ENCODE measurements at places on chromosomes 11 and 22.

DNA sequence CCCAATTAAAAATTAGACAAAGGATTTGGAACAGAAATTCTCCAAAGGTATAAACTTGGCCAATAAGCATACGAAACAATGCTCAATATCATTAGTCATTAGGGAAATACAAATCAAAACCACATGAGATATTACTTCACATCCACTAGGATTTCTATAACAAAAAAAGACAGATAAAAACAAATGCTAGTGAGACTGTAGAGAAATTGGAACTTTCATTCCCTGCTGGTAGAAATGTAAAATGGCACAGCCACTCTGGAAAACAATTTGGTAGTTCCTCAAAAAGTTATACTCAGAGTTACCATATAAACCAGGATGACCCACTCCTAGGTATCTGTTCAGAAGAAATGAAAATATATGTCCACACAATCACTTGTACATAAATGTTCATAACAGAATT is 71.6 kb downstream of the RPL27A start:
- no peak for DNase-seq

DNA sequence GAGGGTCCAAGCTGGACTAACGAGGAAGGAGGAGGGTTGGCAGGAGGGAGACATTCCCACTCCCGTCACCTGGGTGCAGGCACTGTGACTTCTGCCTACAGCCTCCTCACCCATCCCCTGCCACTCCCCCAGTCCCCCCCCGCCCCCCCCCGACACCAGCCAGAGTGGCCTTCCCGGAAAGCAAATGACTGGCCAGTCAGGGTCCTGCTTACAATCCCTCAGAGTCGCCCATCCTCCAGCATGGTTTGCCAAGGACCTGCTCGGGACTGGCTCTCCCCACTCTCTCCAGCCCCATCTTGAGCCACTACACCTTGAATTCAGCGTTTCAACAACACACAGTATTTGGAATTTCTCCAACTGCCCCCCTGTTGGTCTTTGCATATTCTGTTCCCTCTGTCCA is 59.6 kb downstream of the THAP12 start:
- DNase-seq: no peak

DNA sequence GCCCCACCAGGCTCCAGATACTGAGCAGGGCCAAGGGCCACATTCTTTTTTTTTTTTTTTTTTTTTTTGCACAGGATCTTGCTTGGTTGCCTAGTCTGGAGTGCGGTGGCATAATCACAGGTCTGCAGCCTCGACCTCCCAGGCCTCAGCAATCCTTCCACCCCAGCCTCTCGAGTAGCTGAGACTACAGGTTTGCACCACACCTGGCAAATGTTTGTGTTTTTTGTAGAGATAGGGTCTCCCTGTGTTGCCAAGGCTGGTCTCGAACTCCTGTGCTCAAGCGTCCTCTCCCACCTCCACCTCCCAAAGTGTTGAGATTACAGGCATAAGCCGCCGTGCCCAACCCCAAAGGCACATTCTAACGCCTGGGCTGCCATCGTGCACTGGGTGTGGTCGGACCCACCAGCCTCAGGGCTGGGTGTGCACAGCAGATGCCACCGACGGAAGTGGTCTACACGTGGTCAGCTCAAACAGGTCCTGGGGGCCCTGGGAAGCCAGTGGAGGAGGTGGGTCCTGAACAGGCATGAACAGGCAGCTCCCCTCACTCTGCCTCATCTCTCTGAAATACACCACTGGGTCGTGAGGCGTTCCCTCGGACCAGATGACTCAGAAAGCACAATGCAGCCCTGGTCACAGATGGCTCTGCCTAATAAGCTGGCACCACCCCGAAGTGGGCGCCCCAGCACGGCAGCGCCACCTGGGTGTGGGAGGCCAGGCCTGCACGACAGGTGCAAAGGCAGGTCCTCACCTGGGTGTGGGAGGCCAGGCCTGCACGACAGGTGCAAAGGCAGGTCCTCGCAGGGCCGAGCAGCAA is 5.1 kb upstream of the B4GALNT4 start:
- DNase-seq: peak; percentile 64

GRCh38 chr11:120931057-120931779 is 92.7 kb upstream of the TBCEL start:
- no peak for DNase-seq

DNA sequence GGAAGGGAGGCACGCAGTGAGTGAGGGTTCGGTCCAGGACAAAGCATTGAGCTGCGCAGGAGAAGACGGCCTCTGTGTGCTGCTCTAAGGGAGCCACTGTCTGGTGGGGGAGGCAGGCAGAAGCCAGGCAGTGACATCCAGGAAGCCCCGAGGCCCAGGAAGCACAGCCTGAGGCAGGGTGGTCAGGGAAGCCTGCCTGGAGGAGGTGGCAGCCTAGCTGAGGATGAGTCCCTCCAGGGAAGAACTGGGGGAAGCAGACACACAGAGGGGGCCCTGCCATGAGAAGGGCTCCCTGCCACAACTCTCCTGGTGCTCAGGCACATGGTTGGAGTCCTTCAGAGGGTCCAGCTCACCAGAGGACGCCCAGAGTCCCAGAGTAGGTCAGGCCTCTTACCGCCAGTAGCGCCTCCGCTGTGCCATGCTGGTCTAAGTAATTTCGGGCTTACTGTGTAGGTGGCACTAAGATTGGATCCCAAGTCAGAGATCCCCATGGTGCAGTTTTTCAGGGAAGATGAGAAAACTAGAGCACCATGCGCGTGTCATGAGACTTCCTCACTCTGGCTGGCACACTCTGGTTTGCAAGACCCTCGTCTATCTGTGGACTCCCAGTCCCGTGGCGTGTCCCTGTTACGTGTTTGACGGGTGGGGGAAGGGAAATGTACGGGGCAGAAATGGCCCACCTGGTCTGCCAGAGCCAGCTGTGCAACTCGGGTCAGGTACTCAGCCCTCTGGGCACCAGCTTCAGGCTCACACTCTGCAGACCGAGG is 887.2 kb downstream of the BRD1 start:
- DNase-seq: no peak

DNA sequence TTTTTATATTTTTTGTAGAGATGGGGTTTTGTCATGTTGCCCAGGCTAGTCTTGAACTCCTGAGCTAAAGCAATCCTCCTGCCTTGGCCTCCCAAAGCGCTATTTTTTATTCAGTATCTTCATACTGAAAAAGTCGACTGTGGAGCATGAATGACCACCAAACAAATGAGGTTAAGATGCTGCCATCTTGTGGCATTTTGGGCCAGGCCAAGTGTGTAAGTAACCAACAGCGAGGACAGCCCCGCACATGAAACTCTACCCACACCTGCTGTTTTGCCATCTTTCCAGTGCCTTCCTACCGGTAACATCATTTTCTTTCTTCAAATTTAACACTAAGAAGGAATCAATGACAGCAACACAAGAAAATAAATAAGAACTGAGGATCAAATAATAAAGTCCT is 32.2 kb upstream of the AQP11 start:
- no peak for DNase-seq

DNA sequence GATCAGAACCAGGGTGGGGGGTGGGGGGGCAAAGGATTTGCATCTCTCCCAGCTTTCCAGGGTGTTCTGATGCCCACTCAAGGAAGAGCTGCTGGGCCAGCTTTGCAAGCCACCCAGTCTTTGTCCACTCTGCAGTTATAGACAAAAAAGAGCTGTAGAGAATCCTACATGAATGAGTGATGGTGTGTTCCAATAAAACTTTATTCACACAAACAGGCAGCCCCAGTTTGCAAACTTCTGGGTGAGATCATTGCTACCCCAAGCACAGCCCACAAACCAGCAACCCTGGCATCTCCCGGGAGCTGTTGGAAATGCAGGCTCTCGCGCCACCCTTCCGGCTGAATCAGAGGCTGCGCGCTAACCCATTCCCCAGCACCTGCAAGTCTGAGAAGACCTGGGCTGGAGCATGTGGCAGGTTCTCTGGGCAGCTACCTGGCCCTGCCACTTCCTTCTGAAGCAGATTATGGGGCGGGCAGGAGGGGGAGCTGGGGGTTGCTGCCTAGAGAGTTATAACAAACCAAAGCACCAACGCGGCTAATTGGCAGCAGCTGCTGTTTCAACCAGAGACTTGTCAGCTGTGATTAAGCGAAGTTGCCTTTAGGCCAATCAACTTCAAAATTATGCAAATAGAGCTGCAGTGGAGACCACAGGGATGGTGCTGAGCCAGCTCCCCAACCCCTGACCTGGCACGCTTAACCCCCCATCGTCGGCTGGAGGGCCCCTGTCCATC is 3.8 kb upstream of the SHISAL1 start:
- no peak for DNase-seq

GRCh38 chr11:79438631-79439409 is 2.0 kb downstream of the TENM4 start:
- DNase-seq: peak; percentile 53

- DNase-seq: peak; percentile 40
Measured at GRCh38 chr11:46222490-46223251, 54.8 kb upstream of the CREB3L1 start.

DNA sequence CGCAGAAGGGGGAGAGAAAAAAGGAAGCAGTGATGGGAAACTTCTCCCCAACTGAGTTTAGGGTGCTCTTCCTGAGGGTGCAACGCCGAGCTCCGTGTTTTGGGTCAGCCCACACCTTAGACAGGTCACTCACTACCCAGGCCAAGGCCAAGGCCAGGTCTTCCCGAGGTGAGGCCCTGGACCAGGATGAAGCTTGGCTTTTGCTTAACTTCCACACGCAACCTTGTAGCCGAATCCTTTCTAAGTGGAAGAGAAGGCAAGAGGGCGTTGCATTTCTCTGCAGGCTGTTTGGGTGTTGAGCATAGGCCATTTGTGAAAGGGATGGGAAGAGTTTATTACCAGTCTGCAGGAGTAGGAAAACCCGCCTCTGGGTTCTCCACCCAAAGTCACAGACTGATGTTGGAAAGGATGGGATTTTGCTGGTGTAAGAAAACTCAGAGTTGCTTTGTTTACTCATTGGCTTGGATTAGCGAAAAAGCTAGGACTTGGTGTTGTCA is 1.5 kb downstream of the KREMEN1 start:
- no peak for DNase-seq

GRCh38 chr11:45546366-45546765 is 119.1 kb downstream of the CHST1 start:
- DNase-seq: no peak

GRCh38 chr11:116579031-116579653 is 193.6 kb downstream of the BUD13 start:
- DNase-seq: no peak

DNA sequence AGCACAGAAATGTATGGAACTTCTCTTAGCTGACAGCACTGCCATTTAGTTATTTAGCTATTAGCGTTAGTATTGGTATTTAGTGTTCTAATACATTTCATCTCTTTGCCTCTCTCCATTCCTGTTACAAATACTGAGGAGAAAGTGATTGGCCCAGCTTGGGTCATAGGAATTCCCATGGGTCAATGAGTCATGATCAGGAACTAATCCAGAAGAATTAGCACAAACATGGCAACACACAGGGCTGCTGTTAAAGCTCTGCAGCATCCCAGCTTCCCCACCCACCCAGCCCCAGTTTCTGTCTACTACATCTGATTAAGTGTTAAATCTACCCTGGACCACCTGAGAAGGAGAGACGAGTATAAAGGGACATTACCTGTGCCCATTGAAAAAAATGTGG is 36.1 kb downstream of the PDGFD start:
- DNase-seq: peak; percentile 13

GRCh38 chr11:79330651-79331050 is 110.2 kb downstream of the TENM4 start:
- no peak for DNase-seq

DNA sequence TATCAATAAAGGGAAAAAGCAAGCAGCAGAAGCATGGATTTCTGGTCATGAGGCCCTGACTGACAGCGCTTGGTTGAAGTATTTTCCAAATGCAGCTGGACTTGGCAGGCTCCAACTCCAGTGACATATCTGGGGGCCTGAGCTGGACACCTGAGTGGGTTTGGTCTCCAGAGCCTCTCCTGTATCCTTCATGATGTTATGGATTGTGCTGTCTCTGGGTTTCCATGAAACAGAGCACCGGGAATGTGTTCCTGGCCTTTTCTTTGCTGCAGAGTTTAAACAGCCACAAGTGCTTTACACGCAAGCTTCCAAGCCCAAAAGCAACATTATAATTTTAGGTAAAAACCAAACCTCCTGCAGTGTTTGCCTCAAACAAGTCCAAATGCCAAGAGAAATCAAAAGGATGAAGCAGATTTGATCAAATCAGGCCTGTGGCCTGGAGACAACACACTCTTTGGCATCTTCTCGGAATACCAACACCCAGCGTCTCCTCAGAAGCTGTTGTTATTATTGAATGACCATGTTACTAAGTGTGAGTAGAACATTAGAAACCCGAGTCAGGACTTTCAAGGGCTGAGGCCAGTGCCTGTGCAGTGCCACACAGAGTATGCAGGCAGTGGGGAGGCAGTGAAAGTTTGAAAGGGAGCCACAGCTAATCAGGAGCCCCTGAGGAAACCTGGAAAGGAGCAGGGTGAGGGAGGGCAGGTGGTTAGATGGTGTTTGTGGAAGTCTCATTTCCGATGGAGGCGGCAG is 42.0 kb downstream of the ME3 start:
- no peak for DNase-seq

GRCh38 chr11:19595499-19595839 is 117.2 kb upstream of the NAV2 start:
- DNase-seq: no peak

DNA sequence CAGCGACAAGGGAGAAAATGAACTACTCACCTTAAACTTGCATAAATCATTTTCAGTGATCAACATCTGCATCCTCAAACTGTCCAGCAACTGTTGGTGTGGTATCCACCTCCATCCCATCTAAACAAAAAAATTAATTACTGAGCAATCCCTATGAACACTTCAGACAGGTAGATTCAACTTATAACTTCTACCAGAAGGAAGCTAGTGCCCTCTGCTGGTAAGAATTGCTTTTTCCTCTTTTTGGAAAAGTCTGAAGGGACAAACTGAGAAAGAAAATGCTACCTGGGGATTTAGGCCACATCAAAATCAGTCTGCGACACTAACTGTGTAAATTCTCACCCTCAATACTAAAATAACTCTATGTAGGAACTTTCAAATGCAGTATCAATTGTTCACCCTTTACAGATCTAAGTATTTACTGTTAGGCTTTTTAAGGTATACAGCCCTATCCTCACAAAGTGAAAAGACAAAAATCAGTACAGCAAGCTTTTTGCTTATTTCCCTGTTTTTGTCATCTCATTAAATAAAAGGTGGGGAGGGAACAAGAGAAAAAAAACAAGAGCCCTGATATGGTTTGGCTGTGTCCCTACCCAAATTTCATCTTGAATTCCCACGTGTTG is 17.9 kb downstream of the CLNS1A start:
- DNase-seq: no peak

DNA sequence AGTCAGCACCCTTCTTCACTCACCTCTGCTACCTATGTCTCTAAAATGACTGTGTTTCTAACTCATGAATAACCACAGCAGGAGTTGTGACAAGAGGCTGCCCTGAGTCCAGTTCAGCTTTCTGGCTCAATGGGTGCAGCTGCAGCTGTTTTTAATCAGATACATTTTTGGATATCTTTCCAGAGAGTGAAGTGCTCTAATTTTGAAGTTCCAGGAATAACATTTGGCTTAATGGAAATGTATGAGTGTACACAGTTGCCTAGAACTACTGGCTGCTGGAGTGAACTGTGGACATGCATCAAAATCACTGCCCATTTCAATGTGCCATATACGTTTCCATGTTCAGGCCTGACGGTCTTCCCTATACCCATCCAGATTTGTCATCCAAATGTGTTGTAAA is 769.5 kb upstream of the ANO3 start:
- no peak for DNase-seq

Data from AG08396 (cell line).